ENCODE measurements at places on chromosomes 12 and 14.

DNA sequence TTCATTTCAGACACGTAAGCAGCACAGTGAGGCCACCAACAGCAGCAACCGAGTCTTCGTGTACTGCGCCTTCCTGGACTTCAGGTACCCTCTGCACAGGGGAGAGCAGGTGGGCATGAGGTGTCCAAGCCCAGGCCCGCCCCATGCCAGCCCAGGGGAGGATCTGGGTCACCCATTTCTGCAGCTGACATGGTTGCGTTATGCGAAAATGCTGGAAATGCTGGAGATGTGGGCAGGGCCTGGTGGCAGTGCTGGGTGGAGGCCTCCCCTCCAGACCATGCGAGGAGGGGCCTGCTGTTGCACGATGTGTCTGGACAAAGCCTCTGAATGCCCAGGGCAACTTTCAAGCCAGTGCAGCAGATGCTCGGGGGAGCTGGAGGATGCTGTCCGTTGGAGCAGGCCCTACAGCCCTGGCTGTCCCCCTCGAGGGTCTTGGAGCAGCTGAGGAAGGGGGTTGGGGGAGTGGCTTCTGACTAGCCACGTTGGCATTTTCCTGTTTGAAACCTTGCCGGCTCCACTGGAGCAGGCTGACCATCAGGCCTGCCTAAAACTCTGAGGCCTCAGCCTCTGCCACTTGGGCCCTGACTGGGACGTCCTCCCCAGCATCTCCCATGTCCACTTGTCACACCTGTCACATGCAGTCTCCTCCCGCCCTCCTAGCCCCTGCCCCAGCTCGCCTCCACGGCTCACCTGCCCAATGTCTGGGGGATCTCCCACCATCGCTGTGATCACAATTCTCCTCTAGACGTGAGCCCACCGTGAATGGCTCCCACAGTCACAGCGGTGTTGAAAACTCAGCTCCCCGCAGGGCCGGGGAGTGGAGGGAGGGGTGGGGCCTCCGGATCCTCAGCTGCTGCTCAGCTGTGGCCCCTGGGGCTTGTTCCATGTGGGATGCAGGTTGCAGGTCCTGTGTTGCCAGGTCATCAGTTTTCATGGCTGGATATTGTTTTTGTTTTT, 123.4 kb downstream of the ADGRD1 start:
- no peak for DNase-seq

DNA sequence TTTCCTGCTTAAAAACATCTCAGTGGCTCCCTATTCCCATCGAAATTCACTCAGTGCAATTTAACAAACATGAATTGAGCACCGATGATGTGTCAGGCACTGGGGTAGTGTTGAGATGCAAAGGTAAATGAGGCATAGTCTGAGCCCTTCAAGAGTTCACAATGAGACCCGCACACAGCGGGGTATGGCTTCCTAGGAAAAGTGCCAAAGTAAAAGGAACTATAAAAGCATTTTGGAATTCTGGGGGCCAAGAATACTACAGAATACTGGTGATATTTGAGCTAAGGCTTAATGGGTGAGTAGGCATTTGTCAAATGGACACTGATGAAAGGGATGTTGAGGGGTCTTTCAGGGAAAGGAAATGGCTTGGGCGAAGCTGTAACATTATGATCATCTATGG, 315.4 kb downstream of the DPF3 start:
- no peak for DNase-seq

DNA sequence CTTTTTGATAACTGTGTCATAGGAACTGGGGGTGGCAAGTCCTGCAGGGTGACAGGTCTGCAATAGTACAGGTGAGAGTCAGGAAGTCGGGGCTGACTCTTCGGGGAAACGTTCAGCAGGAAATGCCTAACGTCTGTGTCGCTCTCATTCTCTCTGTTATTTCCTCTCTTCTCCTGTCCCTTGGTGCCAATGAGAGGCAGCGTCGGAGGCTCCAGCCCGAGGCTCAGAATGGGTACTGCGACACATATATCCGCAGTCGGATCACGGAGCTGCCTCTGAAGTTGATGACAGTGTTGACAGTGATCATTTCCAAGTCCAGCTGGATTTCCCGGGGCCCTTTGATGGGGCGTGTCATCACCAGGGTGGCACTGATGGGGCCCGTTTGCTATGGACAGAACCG, 2.7 kb upstream of the TC2N start:
- no peak for DNase-seq

GRCh38 chr12:25718081-25718731, 165.1 kb upstream of the LMNTD1 start:
- DNase-seq, result no peak

- no peak for DNase-seq
Observed at GRCh38 chr12:50841716-50842531, 802 bp upstream of the TMPRSS12 start.

DNA sequence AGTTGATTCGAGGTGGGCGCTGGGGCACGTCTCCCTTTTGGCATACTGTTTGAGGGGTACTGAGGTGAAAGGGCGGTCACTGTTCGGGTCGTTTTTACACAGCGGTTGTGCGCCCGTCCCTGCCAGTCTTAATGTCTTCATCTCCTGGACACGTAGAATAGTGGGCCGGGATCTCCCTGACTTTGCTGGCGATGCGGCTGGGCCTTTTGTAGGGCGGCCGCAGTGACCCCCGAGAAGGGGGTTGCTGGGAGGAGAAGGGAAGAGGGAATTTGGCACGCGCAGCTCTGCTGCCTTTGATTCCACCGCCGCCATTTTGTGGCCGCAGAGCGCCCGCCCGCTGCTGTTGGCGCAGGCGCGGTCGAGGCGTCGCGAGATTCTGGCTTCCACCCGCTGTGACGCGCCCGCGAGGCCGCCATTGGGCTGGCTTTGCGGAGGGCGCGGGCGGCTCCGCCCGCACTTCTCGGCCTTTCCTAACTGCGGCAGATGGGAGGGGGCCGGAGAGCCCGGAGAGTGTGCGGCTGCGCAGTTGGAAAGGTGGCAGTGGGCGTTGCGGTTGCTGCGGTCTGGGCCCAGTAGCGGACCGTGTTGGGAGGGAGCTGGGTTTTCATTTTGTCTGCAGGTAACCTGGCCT, 542 bp downstream of the SRSF5 start:
- peak; percentile 38 for DNase-seq

GRCh38 chr14:24597403-24597802, 12.1 kb downstream of the GZMH start:
- no peak for DNase-seq

DNA sequence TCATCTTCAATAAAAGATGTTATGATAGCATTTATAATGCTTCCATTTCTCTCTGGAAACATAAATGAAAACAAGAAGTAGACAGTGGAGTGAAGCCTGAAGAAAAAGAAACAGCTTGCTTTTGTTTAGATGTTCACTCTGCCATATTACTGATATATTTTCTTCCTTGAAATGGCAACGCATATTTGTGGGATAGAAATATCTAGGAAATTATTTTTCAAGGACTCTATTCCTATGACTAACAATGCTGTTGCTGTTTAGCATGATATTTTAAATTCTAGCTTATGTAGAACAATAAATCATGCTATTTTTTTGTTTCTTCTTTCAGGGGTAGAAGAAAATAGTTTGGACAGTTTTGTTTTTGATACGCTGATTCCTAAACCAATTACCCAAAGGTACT, 359.0 kb downstream of the NAV3 start:
- no peak for DNase-seq

DNA sequence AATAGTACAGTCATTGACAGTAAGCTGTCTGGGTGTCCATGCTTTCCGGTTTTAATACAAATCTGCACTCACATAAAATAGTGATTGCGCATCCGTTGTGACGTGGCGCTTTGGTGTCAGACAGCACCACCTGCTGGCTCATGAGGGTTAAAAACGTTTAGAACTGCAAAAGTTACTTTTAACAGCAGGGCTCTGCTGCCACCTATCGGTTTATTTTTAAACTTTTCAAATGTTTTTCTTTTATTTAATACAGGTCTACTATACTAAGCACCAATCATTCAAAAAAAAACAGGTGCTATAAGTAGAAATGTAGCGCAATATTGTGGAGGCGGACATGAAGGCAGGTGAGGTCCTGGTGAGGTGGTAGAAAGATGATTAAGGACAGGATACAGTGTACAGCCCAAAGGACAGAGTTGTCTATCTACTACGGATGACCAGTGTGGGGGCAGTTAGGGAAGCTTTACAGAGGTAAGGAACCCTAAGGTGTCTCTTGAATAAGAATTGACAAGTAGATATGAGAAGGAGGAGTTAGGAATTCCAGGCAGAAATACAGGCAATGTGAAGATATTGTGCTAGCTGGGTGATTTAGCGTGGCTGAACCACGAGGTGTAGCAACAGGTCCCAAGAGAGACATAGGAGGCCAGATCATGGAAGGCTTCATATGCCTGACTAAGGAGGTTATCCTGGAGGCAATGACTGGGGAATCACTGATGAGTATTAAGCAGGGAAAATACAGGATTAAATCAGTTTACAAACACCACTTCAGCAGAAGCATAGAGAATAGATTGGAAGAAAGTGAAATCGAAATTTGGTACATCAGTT, 91.5 kb upstream of the PRB2 start:
- peak; percentile 40 for DNase-seq

DNA sequence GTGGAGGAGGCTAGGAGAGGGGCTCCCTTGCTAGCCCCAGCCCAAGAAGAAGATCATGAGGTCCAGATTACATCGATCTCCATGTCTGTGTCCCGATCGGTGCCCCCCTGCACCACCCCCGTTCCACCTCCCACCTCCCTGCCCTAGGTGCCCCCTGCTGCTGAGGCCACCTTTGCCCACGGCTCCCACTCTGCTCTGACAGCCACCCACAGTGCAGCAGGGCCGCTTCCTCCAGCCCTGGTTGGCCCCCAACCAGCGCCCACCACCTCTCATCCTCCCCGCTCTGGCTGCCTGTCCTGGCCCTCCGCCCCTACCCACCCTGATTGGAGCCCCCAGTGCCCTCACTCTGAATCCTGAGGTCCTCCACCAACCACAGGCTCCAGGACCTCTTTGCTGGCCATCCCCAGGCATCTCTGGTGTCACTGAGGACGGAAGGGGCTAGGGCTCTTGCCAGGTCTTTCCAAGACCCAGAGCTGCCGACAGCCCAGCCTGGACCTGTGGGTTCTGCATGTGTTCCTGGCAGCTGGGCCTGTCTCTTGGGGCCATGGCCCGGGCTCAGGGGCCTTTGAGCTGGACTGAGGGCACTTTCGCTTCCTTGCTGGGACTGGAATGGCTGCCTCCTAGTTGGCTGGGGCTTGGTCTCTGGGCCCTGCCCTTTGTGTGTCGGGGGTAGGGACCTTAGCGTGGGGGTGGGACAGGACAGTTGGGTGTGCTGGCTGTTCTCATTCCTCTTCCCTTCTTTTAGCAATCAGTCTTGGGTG, 7.2 kb upstream of the PLXNC1 start:
- DNase-seq, result no peak

DNA sequence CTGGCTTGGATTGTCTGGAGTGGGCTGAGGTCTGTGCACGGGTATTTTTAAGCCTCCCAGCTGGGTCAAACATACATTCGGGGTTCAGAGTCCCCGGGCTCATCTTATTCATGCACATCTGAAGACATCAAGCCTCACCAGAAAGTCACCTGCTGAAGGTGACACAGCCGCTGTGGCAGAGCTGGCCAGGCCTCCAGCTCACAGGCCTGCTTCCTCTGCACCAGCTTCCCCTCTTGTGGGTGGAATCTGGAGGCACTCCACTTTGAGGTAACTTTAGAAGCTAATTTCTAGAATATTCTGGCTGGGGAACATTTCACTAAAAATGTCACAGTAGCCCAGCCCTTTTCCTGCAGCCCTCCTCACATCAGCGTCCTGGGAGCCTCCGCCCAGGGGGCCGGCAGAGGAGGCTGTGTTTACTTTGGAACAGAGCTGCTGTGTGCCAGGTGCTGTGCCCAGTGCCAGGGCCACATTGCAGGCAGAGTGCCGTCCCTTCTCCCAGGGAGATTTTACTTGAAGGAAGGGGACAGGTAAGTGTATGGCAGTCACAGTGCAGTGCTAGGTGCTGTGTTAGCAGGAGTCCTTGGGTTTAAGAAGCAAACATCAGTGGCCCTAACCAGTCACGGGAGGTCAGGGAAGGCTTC, 62.2 kb downstream of the TSPAN11 start:
- DNase-seq, result no peak

GRCh38 chr12:49961111-49961922, at the start of gene AQP5:
Gene AQP5 (plus strand): TSS chr12:49961872. CDS start chr12:49962018, 146 bp downstream.
- no peak for DNase-seq

DNA sequence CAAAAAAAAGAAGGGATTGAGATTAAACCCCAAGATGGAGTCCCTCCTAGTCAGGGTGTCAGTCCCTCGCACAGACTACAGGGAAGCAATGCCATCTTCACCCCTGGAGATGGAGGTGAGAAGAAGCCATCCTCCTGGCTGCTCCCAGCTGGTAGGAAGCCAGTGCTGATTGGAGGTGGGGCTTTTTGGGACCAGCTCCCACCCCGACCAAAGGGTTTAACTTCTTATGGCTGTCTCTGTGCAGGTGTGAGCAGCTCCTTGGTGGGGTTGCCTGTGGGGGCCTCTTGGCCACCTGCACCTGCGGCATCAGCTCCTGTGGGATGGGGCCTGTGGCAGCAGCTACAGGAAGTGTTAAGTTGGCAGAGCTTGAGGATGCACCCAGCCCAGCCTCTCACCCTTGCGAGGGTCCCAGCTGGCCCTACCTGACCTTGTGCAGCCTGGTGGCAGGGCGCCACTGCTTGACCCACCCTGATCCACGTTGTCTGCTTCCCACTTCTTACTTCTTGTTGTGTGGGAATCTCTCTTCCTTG, 3.8 kb upstream of the KRT86 start:
- DNase-seq, result no peak

DNA sequence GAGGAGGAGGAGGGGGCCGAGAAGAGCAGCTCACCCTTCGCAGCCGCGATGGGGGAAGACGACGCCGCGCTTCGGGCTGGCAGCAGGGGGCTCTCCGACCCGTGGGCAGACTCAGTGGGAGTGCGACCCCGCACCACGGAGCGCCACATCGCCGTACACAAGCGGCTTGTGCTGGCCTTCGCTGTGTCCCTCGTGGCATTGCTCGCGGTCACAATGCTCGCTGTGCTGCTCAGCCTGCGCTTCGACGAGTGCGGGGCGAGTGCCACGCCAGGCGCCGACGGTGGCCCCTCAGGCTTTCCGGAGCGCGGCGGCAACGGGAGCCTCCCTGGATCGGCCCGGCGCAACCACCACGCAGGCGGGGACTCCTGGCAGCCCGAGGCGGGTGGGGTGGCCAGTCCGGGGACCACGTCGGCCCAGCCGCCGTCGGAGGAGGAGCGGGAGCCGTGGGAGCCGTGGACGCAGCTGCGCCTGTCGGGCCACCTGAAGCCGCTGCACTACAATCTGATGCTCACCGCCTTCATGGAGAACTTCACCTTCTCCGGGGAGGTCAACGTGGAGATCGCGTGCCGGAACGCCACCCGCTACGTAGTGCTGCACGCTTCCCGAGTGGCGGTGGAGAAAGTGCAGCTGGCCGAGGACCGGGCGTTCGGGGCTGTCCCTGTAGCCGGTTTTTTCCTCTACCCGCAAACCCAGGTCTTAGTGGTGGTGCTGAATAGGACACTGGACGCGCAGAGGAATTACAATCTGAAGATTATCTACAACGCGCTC, 745 bp downstream of the TRHDE start:
- no peak for DNase-seq

- DNase-seq, result no peak
Observed at GRCh38 chr12:92528586-92528985, 174.2 kb upstream of the PLEKHG7 start.

GRCh38 chr12:99767809-99768208, 120.3 kb downstream of the GARIN6 start:
- DNase-seq, result no peak

Data from AG04449 (cell line).